ENCODE measurements at places on chromosomes 12 and 14.

- DNase-seq = no peak
Observed at GRCh38 chr12:40261937-40262336, 37.1 kb downstream of the LRRK2 start.

GRCh38 chr14:30849354-30849753 is 25.0 kb upstream of the COCH start:
- no peak for DNase-seq

DNA sequence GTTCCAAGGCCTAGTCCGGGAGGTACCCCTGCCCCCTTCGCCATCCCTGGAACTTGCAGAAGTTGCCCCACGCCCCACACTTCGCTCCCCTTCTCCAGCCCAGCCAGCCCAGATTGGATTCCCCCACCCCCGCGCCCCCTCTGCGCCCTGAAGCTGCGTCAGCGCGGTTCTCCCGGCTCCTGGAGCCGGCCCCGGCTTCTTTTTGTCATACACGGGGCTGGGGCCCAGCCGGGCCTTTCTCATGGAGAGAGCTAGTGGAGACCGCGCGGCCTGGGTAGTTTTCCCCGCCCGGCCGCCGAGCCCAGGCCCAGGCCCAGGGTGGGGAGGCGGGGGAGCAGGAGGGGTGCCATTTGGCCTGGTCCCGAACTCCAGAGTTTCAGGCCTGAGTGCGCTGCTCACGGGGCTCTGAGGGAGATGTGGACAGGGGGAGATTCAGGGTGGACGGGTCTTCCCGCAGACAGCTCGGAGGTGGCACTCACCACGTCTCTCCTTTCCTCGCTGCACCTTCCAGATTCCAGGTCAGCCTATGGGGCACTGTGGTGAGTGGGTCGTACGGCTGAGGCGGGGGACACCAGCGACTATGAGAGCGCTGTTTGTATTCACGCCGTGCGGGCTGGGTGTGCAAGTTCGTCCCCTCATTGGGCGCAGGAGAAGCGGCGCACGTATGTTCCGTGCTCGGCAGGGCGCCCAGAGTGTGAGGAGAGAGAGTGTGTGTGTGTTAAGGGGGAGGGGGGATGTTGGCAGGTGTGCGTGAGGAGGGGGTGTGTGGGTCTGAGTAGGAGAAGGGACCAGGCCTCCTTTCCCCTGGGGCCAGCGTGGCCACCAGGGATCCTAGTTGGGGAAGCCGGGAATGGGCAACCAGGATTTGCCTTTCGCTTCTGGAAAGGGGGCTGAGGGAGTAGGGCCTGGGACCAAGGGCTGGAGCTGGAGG is 785 bp upstream of the LHX5 start:
- no peak for DNase-seq

DNA sequence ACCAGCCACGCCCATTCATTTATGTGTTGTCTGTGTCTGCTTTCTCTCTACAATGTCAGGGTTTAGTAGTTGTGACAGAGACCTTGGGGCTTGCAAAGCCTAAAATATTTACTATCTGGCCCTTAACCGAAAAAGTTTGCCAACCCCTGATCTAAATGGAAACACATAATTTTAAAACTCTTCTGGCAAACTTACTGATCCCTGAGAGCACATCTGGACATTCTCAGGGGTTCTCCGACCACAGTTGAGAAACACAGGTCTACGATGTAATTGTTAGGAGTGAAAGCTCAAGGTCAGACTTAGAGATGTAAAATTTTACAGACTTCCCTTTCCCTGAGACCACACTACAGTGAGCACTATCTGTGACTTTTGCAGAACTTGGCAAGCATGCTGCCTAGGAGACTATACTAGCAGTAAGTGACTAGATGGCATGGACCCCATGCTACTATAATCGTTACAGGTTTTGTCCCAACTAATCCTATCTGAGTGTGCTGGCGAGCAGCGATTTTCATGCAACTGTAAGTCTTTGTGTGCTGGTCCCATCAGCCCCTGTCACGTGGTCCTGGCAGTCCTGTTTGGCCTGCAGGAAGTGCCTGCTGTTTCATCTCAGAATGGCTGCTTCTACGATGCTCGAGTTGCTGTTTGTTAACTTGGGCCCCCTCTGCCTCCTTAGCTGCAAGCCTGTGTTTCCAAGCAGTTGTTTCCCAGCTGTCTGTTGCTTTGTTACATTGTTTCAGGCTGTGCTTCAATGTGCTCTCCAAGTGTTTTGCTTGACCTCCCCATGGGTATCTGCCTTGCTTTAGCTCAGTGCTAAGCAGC is 21.6 kb downstream of the TMTC2 start:
- DNase-seq = no peak

GRCh38 chr12:45130881-45131281 is 80.0 kb upstream of the DBX2 start:
- peak; percentile 60 for DNase-seq

GRCh38 chr14:72962829-72963312 is 36.6 kb downstream of the DCAF4 start:
- no peak for DNase-seq

DNA sequence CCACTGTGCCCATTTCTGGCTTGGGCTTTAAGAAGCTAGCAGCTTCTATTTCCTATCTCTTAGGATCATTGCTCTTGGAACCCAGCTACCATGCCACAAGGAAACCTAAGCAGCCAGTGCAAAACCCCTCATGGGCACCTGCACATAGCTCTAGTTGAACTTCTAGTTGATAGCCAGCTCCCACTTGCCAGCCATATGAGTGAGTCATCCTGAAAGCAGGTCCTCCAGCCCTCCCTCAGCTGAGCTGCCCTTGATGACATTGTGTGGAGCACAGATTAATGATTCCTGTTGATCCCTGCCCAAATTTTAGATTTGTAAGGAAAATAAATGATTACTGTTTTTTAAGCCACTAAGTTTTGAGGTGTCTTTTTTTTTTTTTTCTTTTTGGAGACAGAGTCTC is 234.2 kb upstream of the FBXO33 start:
- no peak for DNase-seq

GRCh38 chr12:19055589-19055988 is 73.9 kb upstream of the PLEKHA5 start:
- no peak for DNase-seq

DNA sequence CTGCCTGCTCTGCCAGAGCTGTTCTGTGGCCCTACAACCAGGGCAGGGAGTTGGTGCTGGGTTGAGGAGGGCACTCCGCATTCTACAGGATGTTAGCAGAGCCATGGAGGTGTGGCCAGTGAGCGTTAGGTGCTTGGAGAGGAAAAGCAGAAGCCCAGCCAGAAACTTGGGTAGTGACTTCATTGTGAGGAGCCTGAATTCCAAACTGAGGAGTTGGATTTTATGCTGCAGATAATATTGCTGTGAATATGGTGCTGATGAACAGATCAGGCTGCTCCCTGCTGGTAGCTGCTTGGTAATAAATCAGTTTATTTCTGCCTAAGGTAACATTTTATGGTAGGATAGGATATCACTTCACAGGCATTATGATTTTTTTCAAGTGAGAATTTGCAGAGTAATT is 7.1 kb upstream of the CCDC175 start:
- no peak for DNase-seq

DNA sequence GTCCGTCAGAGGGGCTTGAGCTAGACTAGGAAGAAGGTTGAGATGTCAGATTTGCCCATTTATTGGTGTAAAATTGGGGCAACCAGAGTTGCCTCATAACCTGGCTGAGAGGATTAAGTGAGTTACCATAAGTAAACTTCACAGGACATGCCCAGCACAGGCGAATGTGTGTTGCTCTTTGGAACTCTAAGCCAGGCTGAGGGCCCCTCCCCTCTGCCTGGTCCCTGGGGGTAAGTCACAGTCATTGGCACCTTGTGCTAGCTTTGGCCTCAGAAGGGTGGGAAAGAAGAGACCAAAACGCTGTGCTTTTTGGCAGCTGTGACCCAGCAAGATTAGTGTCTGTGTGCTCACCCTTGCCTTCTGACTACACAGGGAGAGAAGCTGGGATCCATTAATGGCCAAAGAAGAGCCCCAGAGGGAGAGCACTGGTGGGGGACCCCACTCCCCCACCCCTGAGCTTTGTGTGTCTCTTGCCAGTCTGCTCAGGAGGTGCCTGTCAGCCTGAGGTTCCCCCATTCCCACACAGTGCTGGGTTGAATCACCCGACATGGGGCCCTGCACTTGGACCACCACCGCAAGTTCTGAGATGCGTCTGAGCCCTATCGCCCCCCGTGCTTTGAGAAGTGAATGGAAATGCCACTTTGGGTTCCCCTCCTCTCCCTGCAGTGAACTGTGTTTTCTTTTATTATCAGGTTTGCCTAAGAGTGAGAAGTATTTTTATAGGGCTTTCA is 74.1 kb downstream of the CACNA1C start:
- DNase-seq = no peak

- DNase-seq = no peak
Observed at GRCh38 chr12:8860165-8860961, 37.9 kb downstream of the A2ML1 start.

DNA sequence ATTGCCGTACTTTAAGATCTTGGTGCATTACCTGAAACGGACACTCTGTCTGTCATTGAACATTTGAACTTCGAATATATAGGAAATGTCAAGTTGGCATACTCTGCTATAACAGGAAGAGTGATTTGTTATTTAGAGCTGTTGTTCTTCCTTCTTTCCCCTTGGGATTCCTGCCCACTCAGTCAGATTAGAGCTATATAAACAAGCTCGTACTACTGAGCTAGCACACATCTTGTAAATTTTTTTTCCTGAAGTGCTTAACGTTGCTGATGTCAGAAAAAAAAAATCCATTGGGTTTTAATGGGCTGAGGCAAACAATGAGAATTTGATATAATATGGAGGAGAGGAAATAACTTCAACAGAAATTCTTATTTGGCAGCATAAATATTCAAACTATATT is 26.8 kb downstream of the RGS6 start:
- DNase-seq = no peak

GRCh38 chr12:6273541-6274230 is 36.8 kb upstream of the PLEKHG6 start:
- DNase-seq = no peak

- DNase-seq = no peak
Observed at GRCh38 chr14:21476523-21476924, 235 bp downstream of the RAB2B start.

GRCh38 chr12:57477710-57478681 is 1.7 kb downstream of the ARHGAP9 start:
- no peak for DNase-seq

GRCh38 chr12:105906561-105906960 is 232.2 kb downstream of the NUAK1 start:
- no peak for DNase-seq

GRCh38 chr12:39752482-39753137 is 133.0 kb upstream of the ABCD2 start:
- DNase-seq = no peak

GRCh38 chr14:99497341-99497740 is 16.1 kb downstream of the CCNK start:
- DNase-seq = no peak

- DNase-seq = no peak
Observed at GRCh38 chr12:111506260-111506659, 92.9 kb downstream of the ATXN2 start.

- no peak for DNase-seq
Observed at GRCh38 chr12:13124656-13125505, 21.4 kb upstream of the GSG1 start.

DNA sequence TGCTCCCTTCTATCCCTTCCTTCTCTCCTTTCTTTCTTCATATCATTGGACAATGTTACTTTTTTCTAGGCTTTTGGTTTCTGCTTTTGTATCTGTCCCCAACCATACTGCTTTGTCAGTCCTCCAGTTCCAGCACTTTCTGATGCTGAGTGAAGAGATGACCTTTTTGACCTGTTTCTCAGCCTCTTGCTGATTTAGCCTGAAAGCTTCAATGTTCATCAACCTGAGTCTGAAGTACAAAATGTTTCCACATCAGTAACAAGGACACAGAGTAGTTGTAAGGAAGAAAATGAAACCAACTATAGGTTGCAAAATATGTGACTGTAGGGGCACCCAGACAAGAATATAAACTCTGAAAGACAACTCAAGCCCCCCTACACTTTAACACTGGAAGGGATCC is 25.2 kb upstream of the AKAP6 start:
- DNase-seq = no peak

All from KG1 (cell line).